Cortex of kidney (tissue), 1 donor: ENCODE measurements at places on chromosomes 16 and 17.

DNA sequence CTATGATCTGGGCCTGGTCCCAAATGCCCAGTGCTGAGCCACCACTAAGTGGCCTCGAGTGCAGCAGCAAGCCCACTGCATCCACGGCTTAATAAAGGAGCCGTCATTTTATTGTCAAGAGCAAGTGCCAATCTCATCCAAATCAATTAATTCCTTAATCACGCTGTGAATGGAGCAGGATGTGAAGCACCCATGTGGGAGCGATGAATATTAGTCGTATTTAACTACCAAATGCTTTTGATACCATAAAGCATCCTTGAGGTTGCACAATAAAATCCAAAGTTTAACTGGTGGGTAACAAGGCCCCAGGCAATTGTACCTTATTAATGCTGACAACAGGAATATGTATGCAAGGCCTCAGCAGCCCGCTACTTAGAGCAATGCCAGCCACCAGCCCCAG is 226.0 kb upstream of the C16orf82 start:
- no peak for DNase-seq

DNA sequence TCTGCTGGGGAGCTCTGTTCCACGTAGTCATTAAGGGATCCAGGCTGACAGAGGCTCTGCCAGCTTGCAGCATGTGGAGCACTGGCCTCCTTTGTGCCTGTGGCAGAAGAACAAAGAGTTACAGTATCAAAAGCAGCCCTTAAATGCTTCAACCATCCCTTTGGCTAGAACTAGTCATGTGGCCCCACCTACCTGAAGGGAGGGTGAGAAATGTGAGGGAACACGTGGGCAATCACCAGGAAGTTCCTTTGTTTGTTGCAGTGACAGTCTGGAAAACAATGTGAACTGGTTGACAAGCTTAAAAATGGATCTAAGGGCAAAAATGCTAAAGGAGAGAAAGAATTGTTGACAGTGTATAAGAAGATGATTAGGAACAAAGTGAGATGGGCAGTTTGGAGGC is 290.4 kb upstream of the HSBP1 start:
- no peak for DNase-seq

DNA sequence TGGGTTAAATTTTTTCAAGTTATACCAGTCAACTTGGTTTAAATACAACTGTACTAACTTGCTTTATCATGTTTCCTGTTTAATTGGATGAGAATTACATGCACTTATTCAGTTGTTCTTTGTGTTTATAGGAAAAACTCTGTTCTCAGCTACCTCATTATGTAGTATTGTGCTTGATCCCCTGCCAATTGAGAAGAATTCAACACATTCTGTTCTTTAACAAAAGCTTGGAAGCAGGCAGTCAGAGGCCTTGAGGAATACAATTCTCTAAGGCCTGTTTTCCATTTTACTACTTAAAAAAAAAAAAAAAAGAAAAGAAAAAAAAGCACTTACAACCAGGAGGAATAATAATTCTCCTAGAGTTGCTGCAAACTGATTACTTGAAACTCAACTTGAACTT is 60.6 kb upstream of the CMIP start:
- DNase-seq, result no peak

GRCh38 chr17:82920150-82920549 is 80.3 kb upstream of the ZNF750 start:
- no peak for DNase-seq

DNA sequence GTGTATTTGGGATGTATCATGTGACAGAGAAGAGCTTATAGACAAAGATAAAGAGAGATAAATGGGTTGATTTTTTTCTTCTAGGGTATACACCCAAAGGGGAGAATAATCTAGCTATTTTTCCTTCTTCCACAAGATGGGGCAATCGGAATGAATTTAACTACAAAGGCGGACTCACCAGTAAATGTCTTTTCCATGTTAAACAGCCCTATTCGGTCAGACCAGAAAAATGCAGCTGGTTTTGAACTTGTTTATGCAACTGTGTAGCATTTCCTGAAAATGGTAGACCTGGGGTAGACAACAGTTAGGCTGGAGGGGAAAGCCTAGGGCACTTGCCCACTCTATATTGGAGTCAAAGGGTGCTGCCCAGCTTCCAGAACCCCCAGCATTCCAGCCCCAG is 477.1 kb downstream of the TOX3 start:
- DNase-seq, result no peak
